ENCODE measurements at places on chromosomes 4 and X.

DNA sequence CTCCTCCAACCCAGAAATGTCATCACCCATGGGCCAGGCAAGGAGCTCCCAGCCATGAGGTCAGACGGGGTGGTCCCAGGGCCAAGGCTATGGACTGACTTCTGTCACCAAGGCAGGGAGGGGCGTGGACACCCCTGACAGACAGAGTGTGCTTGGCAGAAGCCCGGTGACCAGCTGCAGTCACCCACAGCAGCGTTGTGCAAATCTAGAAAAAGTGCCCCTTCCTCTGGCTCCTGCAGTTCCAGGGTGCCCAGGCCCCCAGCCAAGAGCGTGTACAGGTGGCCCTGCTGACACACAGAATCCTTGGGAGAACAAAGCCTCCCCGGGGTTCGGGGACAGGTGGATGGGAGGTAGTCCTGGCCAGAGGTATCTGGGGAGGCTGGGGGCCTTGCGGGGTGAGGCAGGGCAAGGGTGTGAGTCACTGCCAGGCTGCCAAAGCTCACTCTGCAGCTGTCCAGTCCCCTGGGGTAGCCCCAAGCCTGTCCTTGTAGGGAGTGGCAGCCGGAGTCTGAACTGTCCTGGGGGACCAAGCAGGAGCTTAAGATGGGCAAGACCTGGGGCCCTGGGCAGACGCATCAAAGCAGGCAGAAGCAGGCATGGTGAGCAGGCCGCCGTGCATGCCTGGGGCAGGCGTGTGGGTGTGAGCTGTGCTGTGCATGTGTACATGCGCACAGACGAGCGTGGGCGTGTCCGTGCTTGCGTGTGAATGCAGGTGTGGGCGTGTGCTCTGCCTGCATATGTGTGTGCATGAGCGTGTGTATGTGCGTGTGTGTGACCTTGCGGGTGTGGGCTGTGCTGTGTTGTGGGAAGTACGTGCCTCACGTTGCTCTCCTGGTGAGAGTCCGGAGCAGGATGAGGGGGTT is 3.3 kb downstream of the MYL5 start:
- H3K27ac ChIP-seq, result no peak overlapping the region
- no peaks in the 10 kb centered on the region for H3K27me3 ChIP-seq
- peaks cover 6% of the 10 kb centered on the region for H3K4me1 ChIP-seq
- DNase-seq, result no peak
- no peaks in the 10 kb centered on the region for H3K36me3 ChIP-seq
- H3K4me3 ChIP-seq, result no peak overlapping the region

GRCh38 chr4:97396097-97396496 is 747.2 kb downstream of the STPG2 start:
- H3K36me3 ChIP-seq, result no peaks in the 10 kb centered on the region
- H3K4me1 ChIP-seq, result no peaks in the 10 kb centered on the region
- DNase-seq, result no peak
- no peaks in the 10 kb centered on the region for H3K27me3 ChIP-seq

DNA sequence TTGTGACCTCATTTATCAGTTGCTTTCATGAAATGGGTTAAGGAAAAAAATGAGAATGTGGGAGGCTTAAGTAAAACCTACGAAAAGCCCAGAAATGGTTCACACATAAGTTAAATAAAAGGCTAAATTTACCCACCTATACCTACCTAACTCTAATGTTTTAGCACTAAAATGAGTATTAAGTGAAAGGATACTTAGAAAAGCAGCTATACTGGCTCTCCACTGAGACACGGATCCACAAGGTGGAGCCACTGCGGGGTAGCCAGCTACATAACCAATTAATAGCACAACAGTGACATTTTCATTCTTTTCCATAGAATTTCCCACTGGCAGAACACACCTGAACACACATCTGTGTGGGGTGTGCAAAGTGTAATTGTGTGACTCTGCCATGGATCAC is 101.9 kb downstream of the MAML3 start:
- no peaks in the 10 kb centered on the region for H3K36me3 ChIP-seq
- no peak overlapping the region for H3K4me3 ChIP-seq
- no peak for DNase-seq

- H3K4me1 ChIP-seq, result no peaks in the 10 kb centered on the region
- no peak overlapping the region for H3K4me3 ChIP-seq
- DNase-seq, result no peak
- no peaks in the 10 kb centered on the region for H3K36me3 ChIP-seq
- H3K27me3 ChIP-seq, result no peaks in the 10 kb centered on the region
These were observed 16.9 kb upstream of the TMEM165 start for GRCh38 chr4:55378617-55379467.

DNA sequence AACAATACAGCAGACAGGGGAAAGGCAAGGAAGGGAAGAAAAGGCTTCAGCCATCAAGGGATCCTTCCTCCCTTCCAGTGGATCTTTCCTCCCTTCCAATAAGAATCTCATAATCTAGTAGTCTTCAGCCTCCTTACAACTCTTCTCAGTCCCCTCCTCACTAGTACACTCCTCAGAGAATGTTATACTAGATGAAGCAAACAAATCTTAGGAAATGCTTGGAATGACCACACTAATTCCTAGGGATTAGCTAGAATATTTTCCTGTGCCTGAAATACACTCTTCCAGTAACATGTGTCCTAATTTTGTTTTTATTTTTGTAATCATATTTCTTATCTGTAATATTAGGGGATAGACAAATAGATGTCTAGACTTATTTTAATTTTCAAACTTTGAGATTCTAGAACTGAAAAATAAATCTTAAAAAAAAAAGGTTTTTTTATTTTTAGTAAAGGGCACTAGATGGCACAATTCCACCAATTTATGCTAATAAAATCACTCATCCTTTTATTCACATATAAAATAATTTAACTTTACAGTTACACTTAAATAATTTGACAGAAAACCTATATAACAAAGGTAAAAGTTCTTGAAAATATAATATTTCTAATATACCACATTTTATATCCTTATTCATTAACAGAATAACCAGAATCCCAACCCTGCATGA is 7.0 kb upstream of the STPG2 start:
- H3K4me3 ChIP-seq, result no peak overlapping the region
- DNase-seq, result no peak
- no peaks in the 10 kb centered on the region for H3K27me3 ChIP-seq
- H3K4me1 ChIP-seq, result no peaks in the 10 kb centered on the region

- no peaks in the 10 kb centered on the region for H3K4me1 ChIP-seq
- H3K4me3 ChIP-seq, result no peak overlapping the region
- no peak overlapping the region for H3K27ac ChIP-seq
- H3K27me3 ChIP-seq, result no peaks in the 10 kb centered on the region
- DNase-seq, result no peak
These were observed 18.1 kb downstream of the OFD1 start for GRCh38 chrX:13752646-13753045.

DNA sequence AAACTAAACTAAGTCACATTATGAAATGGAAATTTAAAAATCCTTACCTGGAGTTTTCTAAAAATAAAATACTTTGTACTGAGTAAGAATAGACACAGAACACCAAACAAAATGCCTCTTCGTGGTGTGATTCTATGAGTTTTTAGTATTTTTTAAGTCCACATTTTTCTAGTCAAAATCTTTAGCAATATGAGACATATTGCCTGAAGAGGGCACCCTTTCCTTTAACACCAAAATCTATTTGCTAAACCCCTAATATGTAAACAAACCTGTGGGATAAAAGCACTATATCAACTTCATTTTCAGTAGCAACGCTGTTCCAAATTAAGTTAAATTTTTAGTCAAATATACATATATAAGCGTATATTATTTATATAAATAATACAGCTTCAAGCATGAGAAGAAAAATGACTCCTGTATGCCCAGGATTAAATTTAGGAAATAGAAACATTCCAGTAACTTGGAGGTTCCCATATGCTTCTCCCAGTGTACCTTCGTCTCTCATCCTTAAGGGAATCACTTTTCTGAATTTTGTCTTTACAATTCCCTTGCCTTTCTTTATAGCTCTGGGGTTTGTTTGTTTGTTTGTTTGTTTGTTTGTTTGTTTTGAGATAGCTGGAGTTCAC is 23.0 kb upstream of the PGM2 start:
- no peaks in the 10 kb centered on the region for H3K4me1 ChIP-seq
- H3K27me3 ChIP-seq, result no peaks in the 10 kb centered on the region
- no peak for DNase-seq
- no peaks in the 10 kb centered on the region for H3K36me3 ChIP-seq
- H3K27ac ChIP-seq, result no peak overlapping the region

GRCh38 chrX:135391734-135392133 is 30.0 kb upstream of the SMIM10L2A start:
- no peaks in the 10 kb centered on the region for H3K27me3 ChIP-seq
- no peaks in the 10 kb centered on the region for H3K4me1 ChIP-seq
- H3K4me3 ChIP-seq, result no peak overlapping the region
- H3K27ac ChIP-seq, result no peak overlapping the region
- H3K36me3 ChIP-seq, result no peaks in the 10 kb centered on the region

GRCh38 chrX:134718966-134719317 is 60.7 kb upstream of the PLAC1 start:
- no peak for DNase-seq
- H3K27ac ChIP-seq, result no peak overlapping the region
- peaks cover 2% of the 10 kb centered on the region for H3K4me1 ChIP-seq
- H3K36me3 ChIP-seq, result no peaks in the 10 kb centered on the region
- no peak overlapping the region for H3K4me3 ChIP-seq
- no peaks in the 10 kb centered on the region for H3K27me3 ChIP-seq

DNA sequence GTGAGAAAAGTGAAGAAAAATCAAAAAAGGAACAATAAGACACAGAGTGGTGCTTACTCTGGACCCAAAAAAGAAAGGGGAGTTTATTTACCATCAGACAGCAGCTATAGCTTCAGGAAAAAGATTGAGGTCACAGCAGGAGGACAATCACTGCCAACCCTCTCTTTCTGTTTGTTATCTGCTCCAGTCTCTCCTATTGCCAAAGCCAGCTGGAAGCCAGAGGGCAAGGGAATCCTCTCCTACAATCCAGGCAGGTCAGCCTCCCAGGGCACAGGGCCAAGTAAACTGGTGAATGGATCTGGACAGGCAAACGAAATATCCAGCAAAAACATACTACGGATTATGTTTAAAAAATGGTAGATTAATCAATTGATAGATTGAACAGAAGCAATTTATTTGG is 306.9 kb upstream of the SLIT2 start:
- no peaks in the 10 kb centered on the region for H3K27me3 ChIP-seq
- no peak for DNase-seq
- H3K36me3 ChIP-seq, result no peaks in the 10 kb centered on the region
- no peak overlapping the region for H3K4me3 ChIP-seq
- no peak overlapping the region for H3K27ac ChIP-seq

- no peaks in the 10 kb centered on the region for H3K36me3 ChIP-seq
- no peaks in the 10 kb centered on the region for H3K27me3 ChIP-seq
- H3K4me3 ChIP-seq, result no peak overlapping the region
- H3K27ac ChIP-seq, result no peak overlapping the region
- DNase-seq, result no peak
- no peaks in the 10 kb centered on the region for H3K4me1 ChIP-seq
These were observed 56.8 kb downstream of the SMIM20 start for GRCh38 chr4:25970691-25971432.

Measured in iPS DF 6.9 (cell line).